ENCODE measurements at places on chromosomes 7 and 10. TPM values are rescaled to one million over a fixed set of nuclear protein-coding genes. Genes with fewer than 3 reads are reported as not detected.

PLPP4 gene
- total RNA-seq: 22.5 TPM

THSD7A gene
- 41.6 TPM for total RNA-seq

NPSR1 gene
- total RNA-seq: not detected

TMEM176A gene
- total RNA-seq: not detected

NUTM2B gene
- 2.8 TPM for total RNA-seq

TRIM50 gene
- not detected for total RNA-seq

ZPBP gene
- total RNA-seq: not detected

FXYD4 gene
- total RNA-seq: not detected

PCDH15 gene
- 14.7 TPM for total RNA-seq

WNT8B gene
- 0.31 TPM for total RNA-seq

MMD2 gene
- total RNA-seq: 2.2 TPM

CLRN3 gene
- not detected for total RNA-seq

TYSND1 gene
- 11.6 TPM for total RNA-seq

ACSL5 gene
- 1.3 TPM for total RNA-seq

NACAD gene
- total RNA-seq: 13.5 TPM
